ENCODE measurements at places on chromosomes 7 and 10.
A peak's percentile ranks its signal among the peaks of the same experiment; 100 is the strongest.

DNA sequence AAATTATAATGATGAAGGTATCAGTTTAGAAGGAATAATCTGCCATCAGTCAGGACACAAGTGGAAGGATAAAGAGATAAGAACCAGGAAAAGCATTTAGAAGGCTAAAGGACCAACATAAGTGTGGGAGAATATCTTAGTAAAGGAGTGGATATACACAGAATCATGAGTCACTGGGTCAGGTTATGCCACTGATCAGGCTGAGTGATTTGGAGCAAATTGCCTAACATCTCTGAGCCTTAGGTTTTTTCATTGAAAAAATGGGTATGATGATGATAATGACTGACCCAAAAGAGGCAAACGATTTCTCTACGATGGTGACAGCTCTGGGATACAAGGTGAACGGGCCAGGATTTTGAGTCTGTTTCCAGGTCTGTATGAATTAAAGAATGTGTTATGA, 2.8 kb upstream of the CUL1 start:
- no peak for DNase-seq

- no peak for DNase-seq
Observed at GRCh38 chr7:31646942-31647341, 40.1 kb upstream of the PPP1R17 start.

GRCh38 chr7:14738086-14738485, 164.5 kb downstream of the DGKB start:
- DNase-seq = no peak

DNA sequence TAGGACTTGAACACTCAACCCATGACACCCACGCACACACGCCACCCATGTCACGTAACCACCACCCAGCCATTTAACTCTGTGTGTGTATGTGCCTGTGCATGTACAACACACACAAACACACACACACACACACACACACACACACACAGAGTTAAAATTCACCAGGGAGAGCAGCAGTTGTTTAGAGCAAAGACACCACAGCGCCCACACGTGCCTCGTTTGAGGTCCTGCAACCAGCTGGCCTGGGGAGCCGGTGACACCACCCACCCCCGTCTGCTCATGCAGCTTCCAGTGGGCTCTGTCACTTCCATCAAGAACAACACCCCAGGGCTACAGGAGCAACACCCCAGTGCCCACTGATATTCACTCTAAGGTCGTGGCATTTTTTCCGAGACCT, 97.4 kb downstream of the ELFN1 start:
- no peak for DNase-seq

DNA sequence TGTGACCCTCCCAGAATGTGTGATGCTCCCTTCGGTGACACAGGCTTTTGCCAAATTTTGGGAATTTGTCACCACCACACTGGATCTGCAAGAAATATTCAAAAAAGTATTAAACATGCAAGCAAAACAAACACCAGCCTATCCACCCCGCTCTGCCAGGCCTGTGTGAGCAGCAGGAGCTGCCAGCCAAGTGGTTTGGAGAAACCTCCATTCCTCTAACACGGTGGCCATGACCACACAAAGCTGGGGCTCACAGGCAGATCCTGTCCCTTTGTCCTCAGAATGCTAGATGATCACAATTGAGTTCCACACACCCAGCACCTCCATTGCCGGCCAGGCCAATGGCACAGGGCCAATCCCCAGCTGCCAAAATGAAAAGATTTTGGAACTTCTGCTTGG, 261.9 kb upstream of the PPP2R2D start:
- DNase-seq = no peak

DNA sequence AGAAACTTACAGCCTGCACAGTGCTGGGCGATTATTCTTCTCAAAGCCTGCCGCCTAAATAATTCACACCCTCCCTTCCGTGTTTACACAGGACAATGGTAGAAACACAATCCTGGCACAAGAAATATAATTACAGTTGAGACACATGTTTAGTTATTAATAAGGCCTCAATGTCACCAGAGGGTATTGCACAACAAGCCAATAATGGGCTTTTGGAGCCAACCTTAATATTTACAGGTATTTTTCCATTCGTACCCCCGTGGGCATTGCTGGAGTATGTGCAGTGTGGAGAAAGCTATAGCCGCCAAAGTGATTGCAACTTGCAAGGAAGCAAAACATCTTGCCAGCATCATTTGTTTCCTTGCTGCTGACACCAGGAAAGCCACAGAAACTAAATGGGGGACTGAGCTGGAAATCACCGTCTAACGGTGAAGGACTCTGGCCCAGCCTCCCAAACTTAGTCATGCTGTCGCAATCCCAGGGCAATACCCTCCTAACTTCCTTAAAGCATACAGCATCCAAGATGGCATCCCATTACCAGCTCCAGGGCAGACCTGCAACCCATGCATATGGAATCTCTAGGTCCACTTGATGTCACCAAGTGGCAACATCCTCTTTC, 8.6 kb downstream of the CALN1 start:
- DNase-seq = no peak

DNA sequence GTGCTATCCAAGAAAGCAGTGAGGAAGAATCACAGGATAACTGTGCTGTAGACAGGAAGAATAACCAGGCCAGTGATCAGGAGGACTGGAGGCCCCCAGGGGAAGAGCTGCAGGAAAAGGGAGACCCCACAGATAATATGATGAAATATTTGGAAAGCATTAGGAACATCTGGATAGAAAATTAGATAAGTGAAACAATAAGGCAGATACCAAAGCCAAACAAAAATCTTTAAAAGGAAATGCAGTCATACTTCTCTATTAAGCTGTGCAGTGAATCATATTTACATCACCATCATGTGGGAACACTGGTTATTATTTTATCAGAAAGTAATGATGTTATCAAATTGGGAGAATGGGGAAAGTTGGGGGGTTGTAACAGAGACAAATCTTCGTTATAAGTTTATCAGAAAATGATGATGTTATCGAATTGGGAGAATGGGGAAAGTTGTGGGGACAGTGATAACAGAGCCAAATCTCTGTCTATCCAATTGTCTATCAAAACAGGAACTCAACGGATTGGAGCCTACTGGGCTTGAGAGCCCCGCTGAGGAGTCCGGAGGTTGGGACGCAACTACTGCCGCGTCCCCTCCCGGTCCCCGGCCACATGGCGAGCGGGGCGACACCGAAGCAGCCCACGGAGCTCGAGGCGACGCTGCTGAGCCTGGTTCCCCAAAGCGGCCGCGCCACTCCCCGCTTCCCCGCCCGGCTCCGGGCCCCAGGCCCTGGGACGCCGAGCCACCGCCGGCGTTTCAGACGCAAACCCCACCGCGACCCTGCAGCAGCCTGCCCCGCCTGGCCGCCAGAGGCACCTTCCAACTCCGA, 14.0 kb upstream of the RALA start:
- peak; percentile 45 for DNase-seq

- no peak for DNase-seq
Observed at GRCh38 chr10:12018438-12019282, 23.9 kb downstream of the UPF2 start.

Data from skeletal muscle cell (primary cell).